NCI-H1930 (cell line): ENCODE measurements at places on chromosomes 3 and 15.

DNA sequence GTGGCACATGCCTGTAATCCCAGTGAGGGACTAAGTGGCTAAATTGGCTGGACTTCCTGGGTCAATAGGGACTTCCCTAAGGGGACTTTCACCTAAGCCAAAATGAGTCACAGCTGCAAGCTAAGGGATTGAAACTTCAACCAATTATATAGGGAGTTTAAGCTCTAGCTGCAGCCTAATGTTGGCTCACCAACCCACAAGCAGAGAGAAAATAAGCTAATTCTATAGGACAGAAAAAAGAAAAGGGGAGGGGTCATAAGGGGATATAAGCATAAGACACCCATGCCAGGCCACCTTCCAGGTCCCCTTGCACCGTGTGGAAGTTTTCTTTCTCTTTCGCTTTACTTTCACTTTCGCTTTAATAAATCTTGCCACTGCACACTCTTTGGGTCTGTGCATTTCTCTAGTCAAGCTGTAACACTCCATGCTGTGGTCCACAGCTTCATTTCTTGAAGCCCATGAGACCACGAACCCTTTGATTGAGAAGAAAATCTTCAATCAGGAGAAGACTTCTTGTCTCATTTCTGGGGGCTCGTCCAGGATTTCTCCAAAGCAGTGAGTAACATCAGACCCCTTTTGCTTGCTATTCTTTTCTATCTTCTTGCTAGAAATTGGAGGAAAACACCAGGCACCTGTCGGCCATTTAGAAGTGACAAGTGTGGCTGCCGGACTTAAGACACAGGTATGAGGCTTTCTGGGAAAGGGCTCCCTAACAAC, 192.3 kb downstream of the IGSF11 start:
- DNase-seq: no peak

DNA sequence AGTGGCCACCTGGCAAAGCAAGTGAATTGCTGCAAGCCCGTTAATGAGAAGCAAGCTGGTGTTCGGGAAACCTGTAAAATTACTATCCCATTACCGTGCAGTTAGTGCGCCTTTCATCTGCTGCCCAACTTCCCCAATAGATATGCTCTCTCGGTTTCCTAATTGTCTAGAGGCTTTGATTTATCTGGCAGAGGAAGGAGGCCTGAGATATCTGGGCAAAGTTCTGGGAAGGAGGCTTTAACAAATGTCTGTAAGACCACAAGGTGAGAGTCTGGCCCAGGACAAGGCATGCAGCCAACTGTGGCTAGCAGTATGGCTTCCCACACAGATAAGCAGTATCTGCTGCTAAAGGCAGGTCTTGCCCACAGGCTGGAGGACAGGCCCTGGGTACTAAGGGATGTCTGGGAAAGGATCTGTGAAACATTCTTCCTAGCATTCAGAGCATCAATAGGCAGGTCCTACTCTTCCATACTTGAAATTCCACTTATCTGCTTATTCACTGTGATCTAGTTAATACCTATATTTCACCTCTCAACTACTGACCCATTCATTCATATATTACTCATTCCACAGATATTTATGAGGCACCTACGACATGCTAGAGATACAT, 130.0 kb upstream of the SLC2A2 start:
- DNase-seq: no peak

DNA sequence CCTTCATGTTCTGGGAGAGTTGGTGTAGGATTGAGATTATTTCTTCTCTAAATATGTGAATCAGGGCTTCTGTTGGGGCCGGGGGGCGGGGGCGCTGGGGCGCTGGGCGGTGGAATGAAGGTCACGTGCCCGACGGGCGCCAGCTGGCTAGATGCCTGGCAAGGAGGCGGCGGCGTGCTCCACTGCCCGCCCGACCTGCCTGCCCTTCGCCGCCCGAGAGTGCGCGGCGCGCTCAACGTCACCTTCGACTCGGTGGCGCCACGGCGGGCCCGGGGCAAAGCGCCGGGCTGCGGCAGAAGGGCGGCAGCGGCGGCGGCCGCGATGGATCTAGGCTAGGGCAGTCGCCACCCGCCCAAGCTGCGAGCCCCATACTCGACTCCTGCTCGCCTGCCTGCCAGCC, 47.0 kb upstream of the LHFPL4 start:
- DNase-seq: no peak

DNA sequence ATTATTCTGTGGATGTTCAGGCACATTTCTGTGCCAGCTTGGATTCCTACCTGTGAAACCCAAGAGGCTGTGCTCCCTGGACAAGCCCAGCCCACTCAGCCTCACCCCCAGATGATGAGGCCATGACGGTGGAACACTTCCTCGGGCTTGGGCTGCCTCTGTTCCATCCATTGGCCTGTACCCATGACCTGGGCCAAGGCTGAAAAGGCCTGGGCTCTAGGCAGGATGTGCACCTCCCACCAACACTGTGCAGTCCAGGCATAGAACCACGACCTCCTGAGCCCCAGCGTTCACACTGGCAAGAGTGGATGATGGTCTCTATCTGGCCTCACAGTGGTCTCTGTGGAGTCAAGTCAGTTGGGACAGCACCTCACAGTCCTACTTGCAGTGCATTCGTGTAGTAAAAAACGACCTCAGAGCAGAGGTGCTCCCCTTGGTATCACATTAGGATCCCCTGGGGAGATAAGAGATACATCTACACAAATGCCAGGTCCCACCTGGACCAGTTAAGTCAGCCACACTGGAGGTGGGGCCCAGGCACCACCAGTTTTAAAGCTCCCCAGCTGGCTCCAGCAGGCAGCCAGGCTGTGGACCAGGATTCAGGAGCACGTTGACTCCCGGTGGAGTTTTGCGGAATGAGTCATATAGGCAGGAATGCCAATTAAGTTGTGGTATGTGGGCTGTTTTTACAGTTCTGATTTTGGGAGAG, 39.0 kb upstream of the IGF1R start:
- no peak for DNase-seq

DNA sequence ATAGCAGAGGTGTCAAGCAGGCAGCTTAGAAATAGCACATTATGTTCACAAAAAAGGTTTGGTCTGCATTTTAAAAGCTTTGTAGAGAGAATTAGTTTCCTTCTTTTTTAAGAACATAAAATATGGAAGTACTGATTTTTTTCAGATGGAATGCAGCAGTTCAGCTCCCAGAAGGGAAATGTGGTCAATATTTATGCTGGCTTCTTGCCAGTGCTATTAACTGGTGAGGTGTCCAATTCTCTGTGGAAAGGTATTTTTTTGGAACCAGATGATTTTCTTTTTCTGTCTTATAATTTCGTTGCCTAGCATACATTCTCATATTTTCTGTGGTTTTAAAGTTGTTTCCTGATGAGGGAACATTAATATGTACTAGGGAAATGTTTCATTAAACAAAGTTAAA, 211.4 kb upstream of the ZNF385D start:
- DNase-seq: no peak

DNA sequence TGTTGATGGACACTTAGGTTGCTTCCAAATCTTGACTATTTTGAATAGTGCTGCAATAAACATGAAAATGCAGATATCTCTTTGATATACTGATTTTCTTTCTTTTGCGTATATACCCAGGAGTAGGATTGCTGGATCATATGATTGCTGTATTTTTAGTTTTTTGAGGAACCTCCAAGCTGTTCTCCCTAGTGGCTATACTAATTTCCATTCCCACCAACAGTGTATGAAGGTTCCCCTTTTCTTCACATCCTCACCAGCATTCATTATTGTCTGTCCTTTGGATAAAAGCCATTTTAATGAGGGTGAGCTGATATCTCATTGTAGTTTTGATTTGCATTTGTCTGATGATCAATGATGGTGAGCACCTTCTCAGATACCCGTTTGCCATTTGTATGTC, 12.5 kb downstream of the PATL2 start:
- DNase-seq: no peak

DNA sequence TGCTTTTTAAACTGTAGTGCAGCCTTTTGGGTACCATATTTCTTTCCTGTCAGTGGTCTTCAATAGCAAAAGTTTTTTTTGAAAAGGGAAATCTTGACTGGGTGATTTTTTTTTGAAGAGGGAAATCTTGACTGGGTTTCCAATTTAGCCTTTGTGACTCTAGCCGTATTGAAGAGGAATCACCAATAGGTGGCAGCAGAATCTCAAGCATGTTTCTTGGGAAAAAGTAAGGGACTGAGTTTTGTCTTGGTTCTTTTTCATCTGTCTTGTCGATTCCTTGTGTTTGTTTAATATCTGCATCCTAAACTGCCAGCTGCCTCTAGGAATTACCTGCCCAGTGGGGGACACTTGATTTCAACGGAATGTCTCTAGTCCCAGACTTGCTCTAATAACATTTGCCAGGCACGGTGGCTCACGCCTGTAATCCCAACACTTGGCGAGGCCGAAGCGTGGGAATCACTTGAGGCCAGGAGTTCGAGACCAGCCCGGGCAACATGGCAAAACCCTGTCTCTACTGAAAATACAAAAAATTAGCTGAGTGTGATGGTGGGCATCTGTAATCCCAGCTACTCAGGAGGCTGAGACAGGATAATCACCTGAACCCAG, 89.2 kb downstream of the RBPMS2 start:
- peak; percentile 35 for DNase-seq

- DNase-seq: no peak
Observed at GRCh38 chr3:74173090-74173489, 441.4 kb downstream of the CNTN3 start.
